Globus pallidus (tissue), 1 donor: ENCODE measurements at places on chromosomes 4 and X.

GRCh38 chr4:127965803-127966175, 583 bp downstream of the ABHD18 start:
- no peak for DNase-seq

DNA sequence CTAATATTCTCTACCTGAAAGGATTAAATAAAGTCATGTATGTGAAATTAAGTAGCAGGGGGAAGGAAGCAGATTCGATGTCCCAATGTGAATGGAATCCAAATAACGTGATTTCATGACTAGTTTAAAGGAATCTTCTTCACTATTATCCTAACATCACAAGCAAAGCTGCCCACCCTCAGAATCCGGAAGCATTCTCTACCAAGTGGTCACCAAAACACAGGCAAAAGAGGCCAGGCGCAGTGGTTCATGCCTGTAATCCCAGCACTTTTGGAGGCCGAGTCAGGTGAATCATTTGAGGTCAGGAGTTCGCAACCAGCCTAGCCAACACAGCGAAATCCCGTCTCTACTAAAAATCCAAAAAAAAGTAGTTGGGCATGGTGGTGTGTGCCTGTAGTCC, 212.9 kb downstream of the LDB2 start:
- DNase-seq: no peak

DNA sequence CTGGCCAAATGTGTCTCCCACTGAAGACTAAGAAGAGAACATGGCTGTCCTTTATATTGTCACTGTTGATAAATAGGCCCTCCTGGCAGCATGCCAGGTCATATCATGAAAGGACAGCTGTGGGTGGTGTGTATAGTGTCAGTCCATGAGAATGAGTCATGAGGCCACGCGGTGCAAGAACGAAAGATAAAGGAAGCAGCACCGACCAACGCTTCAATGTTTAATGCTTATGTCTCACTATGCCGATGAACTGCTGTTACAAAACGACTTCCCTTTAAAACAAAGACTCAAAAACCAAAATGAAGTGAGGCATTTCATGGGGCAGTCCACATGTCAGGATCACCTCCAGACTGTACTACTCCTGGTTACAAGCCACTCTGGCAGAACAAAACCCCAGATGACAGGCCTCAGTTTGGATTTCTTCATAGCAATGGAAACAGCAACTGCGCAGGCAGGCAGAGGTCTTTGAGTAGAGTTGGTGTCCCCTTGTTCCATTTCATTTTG, 5.2 kb upstream of the TCEANC start:
- DNase-seq: no peak

GRCh38 chr4:163808011-163808410, 313.5 kb downstream of the TMA16 start:
- no peak for DNase-seq

DNA sequence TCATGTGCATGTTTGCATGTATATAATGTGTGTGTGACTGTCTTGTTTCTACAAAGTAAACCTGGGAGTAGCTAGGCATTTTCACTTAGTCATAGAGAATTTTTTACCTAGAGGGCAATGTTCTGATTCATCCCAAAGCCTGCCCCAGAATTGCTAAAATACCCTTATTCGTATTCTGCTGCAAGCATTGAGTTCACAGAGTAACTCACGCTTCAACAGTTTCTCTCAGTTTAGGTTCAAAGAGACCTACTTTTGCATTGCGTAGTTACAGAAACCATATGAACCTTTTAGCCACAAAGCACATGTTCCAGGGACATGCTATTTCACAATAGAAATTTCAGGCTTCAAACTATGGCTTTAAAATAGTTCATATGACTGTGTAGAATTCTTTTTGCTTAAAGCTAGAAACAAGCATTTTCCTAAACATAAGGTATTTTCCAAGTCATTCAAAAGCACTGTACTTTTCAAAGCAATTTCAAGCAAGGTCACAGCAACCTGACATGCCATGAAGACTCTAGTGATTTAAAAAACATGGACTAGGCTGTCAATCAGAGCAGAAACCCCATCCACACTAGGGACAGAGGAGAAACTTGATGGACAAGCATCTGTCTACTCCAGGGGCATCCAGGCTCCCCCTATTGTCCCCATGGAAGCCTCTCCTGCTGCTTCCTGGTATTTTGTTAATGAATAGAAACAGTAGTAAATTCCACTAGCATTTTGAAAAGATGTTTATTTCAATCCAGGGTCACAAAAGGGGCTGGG, 81.5 kb upstream of the MAPK10 start:
- DNase-seq: no peak

DNA sequence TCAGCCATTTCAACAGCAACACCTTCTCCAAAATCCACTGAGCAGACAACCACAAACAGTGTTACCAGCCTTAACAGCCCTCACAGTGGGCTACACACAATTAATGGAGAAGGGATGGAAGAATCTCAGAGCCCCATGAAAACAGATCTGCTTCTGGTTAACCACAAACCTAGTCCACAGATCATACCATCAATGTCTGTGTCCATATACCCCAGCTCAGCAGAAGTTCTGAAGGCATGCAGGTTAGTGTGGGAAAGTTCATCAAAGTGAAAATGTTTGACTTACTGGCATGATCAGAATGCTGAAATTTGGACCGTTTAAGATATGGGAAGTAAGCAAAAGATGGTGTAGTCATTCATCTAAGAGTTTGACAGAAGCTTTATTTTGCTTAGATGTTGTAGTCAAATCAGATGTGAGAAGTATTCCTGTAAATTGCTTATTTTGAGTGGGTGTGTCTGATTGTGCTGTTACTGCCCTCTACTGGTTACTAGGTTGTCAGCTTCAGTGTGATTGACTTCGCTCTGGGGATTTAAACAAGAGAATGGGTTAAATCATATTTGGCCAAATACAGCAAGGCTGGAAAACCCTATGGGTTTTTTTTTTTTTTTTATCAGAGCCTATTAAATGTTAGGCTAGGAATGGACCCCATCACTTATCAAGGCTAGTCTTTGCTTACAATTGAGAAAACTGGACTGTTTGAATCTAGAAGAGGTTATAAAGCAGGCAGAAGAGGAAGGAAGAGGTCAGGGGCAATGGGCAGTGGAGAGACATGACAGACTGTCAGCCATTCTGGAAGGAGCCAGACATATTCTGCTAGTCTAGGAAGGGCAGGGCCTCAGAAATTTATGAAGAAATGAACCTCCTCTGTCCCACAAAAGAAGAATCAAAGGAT, 130.3 kb downstream of the DIPK2B start:
- DNase-seq: peak; percentile 60

DNA sequence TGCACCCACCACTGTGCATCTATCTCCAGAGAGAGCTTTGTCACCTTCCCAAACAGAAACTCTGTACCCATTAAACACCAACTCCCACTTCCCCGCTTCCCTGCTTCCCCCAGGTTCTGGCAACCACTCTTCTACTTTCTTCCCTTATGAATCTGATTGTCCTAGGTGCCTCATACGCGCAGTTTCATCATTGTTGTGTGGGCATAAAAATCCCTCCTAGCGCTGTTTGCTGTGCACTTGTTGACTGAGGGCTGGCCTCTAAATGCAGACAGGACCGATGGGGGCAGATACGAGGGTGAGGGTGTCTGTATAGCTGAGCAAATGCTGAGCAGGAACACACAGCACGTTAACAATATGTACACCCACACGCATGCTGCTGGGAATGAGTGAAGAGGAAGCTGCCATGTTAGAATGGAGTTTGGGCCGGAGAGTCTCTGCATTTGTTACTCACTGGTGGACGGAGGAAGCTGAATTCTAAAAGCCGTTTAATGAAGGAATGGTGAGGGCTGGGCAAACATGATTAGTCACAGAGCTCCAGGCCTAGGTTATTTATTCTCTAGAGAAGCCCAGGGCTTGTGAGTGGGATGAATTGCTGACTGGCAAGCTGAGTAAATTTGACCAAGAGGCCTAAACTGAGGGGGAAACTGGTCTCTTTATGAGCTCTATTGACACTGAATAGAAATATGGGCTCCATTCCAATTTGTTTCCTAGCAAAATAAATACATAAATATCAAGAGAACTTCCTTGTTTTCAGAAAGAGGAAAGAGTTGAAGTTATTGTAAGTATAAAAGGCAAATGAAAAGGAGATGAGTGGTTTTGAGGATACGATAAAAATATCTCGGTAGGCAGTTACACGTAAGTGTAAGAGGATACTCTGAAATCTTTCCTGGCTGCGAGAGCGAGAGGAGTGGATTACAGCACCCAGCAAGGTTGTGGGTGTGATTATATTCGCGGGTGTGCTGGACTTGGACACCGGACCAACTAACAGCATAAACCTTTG, 95.9 kb upstream of the RPS6KA3 start:
- no peak for DNase-seq

DNA sequence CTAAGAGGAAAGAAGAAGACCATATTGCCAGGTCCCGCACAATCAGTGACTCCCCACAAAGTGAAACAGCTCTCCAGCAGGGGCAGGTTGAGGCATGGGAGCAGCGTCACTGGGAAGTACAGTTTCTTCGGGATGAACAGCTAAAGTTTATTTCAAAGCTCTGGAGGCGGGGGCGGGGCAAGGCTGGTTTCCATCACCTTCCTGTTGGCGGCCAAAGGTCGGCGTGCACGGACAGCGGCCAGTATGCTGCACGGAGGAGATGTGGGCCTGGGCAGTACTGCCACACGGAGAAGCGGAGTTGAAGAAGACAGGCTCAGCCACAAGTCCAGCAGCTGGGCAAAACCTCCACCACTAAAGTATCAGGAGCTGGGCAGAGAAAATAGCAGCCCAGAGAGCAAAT, 951 bp upstream of the ZNF518B start:
- no peak for DNase-seq

- DNase-seq: peak; percentile 29
These were observed 44.5 kb downstream of the MAGEB16 start for GRCh38 chrX:35842674-35843073.

GRCh38 chrX:96707804-96708203, 23.2 kb downstream of the DIAPH2 start:
- no peak for DNase-seq

- DNase-seq: no peak
These were observed 267.5 kb upstream of the AGTR2 start for GRCh38 chrX:115902995-115903394.

DNA sequence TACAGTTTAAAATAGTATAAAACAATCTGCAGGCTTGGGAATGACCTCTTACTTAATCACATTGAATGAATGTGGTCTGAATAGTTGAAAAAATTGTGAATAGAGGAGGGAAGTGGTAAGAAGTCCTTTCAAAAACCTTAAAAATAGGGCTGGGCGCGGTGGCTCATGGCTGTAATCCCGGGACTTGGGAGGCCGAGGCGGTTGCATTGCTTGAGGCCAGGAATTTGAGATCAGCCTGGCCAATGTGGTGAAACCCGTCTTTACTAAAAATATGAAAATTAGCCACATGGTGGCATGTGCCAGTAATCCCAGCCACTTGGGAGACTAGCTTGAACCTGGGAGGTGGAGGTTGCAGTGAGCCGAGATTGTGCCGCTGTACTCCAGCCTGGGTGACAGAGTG, 36.5 kb downstream of the HERC3 start:
- DNase-seq: peak; percentile 21

DNA sequence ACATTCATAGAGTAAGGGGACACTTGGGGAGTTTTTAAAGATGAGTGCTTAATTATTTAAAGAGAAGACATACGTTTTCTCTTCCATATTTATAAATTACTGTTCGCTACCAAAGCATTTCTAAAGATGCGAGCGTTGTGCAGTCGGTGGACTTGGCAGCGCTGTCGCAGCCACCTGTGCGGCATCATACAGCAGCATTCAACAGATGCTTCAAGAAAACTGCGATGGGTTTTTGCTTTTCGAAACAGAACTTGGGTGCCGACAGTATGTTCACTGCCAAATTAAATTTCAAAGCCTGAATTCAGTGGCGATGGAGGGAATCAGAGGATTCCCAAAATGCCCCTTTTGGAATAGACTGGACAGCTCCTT, 1.6 kb upstream of the HTR2C start:
- DNase-seq: no peak

DNA sequence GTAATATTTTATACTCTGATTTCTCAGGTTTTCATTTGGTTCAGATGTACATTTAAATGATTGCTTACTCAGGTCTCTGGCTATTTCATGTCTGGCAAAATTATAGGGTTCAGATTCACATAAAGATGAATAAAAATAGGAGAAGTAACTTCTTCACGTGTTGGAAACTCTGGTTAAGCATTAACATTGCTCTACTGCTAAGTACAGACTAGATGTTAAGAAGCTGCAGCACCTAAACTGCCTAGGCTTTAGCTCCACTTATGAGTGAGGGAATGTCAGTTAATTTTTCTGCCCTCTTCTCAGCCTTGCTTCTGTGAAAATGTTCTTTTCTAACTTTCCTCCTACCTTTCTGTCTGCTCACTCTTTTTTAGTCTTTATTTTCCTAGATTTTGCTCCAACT, 361.2 kb downstream of the ARAP2 start:
- DNase-seq: no peak

DNA sequence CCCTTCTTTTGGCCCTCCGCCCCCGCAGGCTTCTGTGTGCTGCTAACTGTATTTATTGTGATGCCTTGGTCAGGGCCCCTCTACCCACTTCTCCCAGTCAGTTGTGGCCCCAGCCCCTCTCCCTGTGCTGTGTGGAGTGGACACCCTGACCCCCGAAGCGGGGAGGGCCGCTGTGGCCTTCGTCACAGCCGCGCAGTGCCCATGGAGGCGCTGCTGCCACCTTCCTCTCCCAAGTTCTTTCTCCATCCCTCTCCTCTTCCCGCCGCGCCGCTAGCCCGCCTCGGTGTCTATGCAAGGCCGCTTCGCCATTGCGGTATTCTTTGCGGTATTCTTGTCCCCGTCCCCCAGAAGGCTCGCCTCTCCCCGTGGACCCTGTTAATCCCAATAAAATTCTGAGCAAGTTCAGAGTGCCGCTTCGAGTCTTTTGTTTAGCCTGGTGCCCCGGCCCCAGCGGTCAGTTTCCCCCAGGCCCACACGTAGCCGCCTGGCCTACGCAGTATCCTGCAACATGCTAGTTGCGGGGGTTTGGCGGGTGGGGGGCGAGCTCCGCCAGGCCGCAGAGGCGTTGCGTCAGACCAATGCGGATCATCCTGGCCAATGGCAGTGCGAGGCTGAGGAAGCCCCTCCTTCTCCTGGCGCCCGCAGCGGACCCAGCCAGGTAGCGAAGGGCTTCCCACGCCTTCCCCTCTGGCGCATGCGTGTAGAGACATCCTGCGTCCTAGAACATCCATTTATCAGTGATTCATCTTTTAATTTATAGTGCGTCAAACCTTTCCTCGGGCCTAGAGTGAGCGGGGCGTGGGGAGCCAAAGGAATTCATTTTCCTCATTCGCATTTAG, 5.6 kb upstream of the KANTR start:
- no peak for DNase-seq

DNA sequence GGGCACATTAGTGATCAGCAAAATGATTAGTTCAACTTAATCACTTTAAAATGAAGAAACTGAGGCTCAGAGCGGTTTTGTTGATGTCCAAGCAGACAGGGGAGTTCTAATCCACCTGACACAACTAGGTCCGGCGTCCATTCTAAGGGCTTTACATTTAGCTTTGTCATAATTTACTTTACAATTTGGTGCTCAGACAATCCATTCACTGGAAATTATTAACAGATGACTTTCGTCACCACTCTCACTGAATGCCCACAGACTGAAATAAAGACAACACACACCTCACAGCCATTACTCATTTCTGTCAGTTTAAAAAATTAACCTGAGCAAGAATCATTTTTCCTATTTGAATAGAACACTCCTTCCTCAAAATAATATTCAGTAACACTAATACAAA, 10.8 kb downstream of the NR3C2 start:
- DNase-seq: no peak
